ENCODE measurements at places on chromosomes 3 and 15.

DNA sequence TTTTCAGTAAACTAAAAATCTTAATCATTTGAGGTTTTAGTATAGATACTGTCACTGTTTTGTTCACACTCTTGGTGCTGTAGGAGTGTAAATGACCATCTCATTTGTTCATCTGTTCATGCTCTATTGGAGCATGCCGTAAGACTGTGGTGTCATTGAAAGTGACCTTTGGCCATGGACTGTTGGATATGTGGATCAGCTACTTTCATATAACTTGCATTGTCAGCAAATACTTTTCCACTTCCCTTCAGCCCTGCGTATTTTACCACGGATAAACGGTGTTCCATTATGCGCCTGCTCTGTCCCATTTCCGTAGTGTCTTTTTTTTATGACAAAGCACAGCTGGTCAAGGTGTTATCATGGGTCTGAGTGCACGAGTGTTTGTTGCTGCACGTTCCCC is 32.6 kb upstream of the SENP5 start:
- DNase-seq = no peak

GRCh38 chr15:101143321-101143720 is 108.5 kb downstream of the CHSY1 start:
- DNase-seq = no peak

DNA sequence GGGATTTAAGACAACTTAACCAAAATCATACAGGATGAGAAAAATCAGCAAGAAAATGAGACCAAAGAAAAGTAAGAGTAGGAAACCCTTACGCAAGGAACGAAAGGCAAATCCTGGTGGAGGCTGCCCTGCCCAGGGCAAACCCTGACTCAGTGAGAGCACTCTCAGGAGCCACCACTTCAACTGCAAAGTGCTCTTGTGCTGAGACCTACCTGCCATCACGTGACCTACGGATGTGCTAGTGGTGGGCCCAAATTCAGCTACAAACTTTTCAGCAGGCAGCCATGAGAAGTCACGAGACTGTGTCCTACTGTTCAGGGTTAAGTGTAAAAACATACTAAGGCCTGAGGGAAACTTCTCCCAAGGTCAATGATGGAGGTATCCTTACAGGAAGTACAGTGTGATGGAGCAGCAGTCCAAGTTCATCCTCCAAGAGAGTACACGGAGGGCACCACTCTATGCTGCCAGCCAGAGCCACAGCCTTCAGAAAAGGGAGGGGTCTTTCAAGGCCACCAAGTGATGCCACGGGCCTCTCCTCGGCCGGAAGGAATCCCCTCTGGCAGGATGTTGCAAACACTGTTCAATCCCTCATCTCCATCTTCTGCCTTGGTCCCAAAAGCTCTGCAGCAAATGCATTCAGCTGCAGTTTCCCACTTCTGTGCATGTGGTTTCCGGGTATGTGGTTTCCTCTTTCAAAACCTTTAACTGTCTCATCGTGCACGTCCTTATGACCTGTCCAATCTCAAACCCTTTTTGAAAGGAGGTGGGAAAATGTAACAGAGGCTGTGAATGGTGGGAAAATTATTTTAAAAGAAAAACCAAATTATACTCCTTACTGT is 9.5 kb downstream of the CHSY1 start:
- DNase-seq = no peak

- peak; percentile 62 for DNase-seq
Measured at GRCh38 chr3:71252466-71252865, 331.1 kb downstream of the FOXP1 start.

GRCh38 chr3:128382221-128382807 is 84.4 kb downstream of the DNAJB8 start:
- peak; percentile 79 for DNase-seq

- no peak for DNase-seq
Measured at GRCh38 chr3:10568549-10568948, 63.2 kb upstream of the ATP2B2 start.

DNA sequence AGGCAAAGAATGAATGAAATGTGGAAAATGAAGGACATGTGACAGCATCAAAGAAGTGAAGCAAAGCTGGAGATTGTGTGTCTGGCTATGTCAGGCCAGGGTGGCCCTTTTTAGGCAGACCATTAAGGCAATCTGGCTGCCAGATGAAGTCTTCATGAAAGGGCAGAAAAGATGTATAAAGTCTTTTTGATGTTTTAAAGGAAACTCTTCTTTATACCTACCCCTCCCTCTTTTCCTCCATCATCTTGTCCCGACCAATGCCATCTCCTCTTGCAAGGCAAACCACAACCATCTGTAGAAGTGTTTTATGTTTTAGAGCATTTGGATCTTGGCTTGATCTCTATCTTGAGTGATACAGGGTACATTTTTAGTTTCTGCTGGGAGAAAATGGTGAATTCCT is 259.2 kb downstream of the LSAMP start:
- no peak for DNase-seq
